Spinal cord (tissue), 10 donors: ENCODE measurements at places on chromosomes 11 and 22. TPM values are rescaled to one million over a fixed set of nuclear protein-coding genes. Genes with fewer than 3 reads are reported as not detected.

DNA sequence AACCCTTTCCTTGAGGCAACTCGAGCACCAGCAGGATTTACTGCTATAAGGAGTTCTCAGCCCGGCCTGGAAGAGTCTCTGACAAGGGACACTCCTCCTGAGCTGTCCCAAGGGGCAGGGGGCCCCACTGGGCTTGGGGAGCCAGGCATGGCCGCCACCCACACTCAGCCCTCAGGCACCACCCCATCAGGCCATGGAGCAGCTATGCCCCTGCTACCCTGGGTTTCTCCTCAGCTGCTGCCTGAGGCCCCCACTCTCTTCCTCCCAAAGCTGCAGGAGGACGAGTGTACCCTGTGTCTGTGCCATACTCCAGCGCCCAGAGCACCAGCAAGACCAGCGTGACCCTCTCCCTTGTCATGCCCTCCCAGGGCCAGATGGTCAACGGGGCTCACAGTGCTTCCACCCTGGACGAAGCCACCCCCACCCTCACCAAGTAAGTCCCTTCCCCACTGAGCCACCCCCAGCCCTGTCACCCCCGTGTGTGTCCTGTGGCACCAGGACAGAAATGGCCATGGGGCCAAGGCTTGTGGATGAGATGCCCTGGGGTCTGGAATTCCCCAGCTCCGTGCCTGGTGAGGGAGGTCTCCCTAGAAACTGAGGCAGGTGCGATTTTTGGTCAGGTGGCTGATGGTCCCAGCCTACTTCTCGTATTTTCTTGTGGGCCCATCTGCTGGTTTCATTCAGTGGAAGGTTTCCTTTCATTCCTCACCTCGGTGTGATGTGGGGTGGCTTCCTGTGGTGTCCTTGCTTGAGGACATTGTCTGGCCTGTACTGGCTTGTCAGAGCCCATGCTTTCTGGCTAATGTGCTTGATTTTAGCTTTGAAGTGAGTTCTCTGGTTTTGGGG is 28.4 kb downstream of the TAB1 start:
- no peak for DNase-seq

- no peak for DNase-seq
Observed at GRCh38 chr11:15801126-15801525, 555.2 kb downstream of the SOX6 start.

GRCh38 chr22:23069502-23070357 is 589 bp upstream of the GNAZ start:
- peak; percentile 81 for DNase-seq

DNA sequence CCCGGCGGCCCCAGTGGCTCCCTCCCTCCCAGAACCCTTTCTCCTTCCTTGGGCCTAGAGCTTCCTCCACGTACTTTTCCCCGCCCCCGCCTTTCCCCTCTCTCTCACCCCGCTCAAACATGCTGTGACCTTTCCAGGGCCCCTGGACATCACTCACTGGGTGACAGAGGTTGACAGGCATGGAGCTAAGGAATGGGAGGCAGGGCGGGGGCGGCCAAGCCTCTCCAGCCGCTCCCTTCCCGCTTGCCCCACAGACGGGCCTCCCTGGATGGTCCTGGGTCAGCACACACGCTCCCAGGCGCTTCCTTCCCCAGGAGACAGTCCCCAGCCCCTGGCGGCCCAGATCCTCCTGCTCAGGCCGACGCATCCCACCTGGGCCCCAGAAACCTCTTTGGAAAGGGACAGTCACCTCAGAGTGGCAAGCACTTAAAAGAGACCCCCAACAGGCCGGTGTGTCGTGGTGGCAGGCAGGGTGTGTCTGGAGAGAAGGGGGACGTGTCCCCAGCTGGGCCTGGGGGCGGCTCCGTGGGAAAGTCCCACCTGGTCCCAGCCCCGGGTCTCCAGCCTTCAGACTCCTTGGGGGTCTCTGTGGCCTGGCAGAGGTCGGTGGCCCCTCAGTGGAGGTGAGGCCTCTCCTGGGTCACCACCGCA is 8.8 kb downstream of the H19 start:
- no peak for DNase-seq

GRCh38 chr22:46753761-46754109 is 8.7 kb upstream of the TBC1D22A start:
- no peak for DNase-seq

GRCh38 chr22:49107961-49108530 is 719.6 kb downstream of the BRD1 start:
- no peak for DNase-seq

- no peak for DNase-seq
Observed at GRCh38 chr22:21951931-21952465, 650 bp downstream of the PPM1F start.

- no peak for DNase-seq
Observed at GRCh38 chr22:45648301-45649117, 23.1 kb upstream of the ATXN10 start.

DNA sequence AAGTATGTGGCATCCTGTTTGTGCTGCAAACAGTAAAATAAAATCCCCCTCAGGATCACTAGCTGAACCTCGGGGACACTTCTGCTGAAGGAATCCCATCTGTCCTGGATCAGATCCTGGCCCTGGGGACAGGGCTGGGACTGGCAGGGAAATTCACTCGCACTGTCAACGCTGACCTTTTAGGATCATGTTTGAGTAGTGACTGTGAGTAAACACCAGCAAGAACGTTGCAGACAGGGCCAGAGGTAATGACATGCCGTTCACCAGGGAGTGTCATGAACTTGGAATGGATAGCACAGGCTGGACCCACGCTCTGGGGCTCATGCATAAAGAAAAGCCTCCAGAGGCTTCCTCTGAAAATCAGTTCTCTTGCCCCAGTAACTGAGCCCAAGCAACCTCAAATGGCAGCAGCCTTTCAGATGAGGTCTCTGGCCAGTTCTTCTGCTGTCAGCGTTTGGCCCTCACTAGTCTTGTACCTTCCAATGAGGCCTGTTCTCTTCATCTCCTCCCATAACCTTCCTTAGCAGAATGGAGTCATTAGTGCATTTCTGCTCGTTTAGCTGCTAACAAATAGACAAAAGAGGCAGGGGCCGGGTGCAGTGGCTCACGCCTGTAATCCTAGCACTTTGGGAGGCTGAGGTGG is 51.0 kb upstream of the BARX2 start:
- no peak for DNase-seq

GRCh38 chr11:106446955-106447354 is 369.5 kb downstream of the AASDHPPT start:
- peak; percentile 78 for DNase-seq

DNA sequence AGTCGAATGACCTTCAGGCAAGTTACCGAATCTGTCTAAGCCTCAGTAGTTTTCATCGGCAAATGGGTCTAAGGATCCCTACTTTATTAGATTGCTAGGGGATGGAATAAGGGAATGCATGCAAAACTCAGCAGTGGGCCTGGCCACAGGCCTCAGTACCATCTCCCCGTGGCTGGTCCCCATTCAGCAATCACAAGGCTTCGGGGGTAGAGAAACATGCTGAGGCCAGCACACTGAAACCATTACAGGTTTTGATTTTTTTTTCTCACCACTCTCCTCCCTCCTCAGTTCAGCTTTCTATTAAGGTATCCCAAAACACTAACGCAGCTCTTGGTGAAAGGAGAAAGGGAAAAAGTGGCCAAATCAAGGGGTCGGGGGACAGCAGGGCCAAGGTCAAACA is 11.9 kb downstream of the KIRREL3 start:
- DNase-seq: no peak

DNA sequence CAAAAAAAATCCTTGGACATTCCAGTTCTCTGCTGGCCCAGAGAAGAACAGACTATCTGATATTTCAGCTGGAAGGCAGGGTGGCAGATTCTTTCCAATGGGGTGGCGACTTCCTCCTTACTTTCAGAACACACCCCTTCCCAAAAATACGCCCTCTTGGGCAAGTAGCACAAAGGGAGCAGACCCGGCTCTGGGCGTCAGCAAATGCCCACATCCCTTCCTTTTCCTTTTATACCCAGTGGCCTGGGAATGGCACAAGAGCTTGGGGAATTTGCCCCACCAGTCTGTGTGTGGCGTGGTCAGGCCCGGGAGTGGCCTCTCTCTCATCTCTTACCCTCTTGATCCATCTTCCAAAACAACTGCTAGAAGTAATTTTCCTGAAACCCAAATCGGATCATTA is 33.0 kb upstream of the NUP160 start:
- DNase-seq: no peak

DNA sequence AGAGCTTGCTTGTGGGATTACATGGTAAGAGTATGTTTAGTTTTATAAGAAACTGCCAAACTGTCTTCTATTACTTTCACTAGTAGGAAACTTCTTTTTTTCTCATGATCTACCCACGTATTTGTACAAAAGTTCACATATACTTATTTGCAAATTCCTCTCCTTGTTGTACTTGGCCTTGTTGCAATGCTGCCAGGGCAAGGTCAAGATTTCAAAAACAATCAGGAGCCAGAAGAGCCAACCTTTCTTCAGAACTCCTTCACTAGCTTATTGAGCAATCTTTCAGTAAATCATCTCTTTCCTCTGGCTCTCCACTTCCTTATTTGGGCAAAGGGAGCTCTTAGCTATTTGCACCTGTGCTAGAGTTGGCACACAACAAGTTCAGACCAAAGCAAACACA is 9.7 kb downstream of the SRSF8 start:
- DNase-seq: no peak

DNA sequence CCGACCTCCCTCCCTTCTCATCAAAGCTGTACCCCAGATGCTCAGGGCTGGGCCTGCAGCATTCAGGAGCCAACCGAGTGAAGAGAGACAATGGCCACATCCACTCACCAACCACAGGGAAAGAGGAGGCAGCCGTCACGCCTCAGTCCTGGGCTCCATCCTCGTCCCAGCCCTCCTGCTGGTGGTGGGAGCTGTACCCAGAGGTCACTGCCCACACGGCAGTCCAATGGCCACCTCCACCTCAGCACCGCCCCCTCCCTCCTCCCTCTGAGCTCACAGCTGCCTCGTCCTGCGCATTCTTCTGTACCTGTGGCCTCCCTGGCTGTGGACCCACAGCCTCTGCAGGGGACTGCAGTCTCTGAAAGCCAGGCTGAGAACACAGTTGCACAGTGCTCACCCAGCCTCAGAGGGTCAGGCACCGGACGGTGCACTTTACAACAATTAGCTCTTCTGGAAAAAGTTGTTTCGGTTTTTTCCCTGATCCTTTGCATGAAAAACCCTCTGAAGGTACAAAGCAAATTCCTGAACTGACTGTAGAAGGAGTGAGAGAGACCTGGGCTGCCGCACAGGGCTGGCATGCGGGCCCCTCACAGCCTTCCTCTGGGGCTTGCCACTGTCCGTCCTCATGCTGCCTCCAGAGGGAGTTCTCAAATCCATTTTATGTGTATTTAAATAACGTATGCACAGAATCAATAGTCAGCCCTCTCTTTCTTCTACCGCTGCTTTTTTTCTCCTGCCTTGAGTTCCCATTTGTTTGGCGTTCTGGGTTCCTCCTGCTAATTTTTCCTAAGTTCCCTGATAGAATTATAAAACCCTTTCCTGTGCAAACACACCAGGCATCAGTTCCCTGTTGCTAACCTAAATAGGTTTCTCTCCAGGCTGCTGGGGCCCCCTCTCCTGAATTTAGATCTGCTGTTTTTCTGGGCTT is 52.7 kb downstream of the PHF21B start:
- peak; percentile 72 for DNase-seq

- peak; percentile 60 for DNase-seq
Observed at GRCh38 chr11:12680246-12680939, 6.2 kb downstream of the TEAD1 start.

DNA sequence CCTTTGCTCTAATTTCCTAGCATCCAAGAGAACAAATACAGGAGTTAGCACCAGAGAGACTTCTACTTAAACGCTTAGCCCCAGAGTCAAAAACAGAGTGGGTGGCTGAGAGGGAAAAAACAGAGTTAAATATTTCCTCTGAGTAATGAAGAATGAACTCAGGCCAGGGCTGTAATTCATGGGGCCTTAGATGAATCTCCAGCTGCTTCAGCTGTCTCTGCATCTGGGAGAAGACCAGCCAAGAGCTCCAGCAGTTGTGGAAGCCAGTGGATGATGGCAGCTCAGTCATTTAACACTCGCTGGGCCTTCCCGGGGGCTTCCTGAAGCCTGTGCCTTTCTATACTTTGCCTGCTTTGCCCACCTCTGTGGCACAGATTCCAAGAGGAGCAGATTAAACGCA is 5.7 kb upstream of the ADAMTS15 start:
- no peak for DNase-seq

DNA sequence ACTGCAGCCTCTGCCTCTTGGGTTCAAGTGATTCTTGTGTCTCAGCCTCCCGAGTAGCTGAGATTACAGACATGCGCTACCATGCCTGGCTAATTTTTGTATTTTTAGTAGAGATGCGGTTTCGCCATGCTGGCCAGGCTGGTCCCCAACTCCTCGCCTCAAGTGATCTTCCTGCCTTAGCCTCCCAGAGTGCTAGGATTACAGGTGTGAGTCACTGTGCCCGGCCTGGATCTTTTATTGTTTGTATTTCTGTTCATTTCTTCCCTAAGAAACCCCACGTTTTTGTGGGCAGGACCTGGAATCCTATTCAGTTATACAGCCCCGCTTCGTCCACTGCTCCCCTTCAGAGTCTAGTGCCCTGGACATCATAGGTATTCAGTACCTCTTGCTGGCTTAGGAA is 28.7 kb downstream of the ZBTB16 start:
- no peak for DNase-seq

- DNase-seq: no peak
Observed at GRCh38 chr22:49450498-49450897, 377.2 kb downstream of the BRD1 start.

- no peak for DNase-seq
Observed at GRCh38 chr11:100639140-100639539, 47.9 kb upstream of the ARHGAP42 start.

DNA sequence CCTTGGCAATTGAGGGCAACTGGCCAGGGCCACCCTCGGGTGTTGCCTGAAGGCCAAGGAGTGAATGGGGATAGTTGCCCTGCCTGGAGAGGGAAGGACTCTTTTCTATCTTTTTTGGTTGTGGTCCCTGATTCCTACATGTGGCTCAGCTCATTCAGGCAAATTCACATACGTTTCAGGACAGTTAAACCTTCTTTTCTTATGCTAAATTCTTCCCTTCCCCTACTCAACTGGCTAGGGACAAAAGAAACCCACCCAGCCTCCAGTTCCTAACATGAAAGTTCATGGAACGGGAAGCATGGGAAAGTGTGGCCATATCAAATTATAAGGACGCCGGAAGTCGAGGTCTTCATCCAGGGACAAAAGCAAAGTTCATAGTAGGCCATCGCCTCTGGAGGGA is 26.3 kb upstream of the APLNR start:
- DNase-seq: no peak

DNA sequence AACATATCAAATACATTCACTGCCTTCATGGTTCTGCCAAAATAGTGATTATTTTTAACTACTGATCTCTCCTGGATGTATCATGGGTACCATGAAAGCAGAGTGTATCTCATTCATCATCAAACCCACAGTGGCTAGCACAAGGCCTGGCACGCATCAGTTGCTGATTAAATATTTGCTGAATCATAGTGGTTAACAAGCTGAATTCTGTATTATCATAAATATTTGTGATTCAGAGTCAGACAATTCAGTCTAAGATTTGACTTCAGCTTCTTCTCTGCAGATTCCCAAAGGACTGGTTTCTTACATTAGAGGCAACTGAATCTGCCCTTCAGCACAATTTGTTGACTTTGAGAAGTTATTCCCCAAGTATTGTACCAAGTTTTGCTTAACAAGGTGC is 715.8 kb upstream of the LRRC4C start:
- DNase-seq: no peak

Gene PGA4
- total RNA-seq: 1.8 TPM

Gene OR52E5
- not detected for total RNA-seq

Gene FGF19
- total RNA-seq: not detected

Gene H19
- 1,209 TPM for total RNA-seq

Gene P2RY2
- total RNA-seq: 0.99 TPM

Gene TRPM5
- total RNA-seq: 0.11 TPM

Gene TMPRSS4
- not detected for total RNA-seq

Gene AIFM3
- 29.4 TPM for total RNA-seq

Gene C11orf86
- not detected for total RNA-seq

Gene C1QTNF6
- 7.5 TPM for total RNA-seq

Gene LRRC56
- total RNA-seq: 1.8 TPM

Gene MAJIN
- total RNA-seq: not detected
